AML-193 (cell line): ENCODE measurements at places on chromosomes 7 and 10.

DNA sequence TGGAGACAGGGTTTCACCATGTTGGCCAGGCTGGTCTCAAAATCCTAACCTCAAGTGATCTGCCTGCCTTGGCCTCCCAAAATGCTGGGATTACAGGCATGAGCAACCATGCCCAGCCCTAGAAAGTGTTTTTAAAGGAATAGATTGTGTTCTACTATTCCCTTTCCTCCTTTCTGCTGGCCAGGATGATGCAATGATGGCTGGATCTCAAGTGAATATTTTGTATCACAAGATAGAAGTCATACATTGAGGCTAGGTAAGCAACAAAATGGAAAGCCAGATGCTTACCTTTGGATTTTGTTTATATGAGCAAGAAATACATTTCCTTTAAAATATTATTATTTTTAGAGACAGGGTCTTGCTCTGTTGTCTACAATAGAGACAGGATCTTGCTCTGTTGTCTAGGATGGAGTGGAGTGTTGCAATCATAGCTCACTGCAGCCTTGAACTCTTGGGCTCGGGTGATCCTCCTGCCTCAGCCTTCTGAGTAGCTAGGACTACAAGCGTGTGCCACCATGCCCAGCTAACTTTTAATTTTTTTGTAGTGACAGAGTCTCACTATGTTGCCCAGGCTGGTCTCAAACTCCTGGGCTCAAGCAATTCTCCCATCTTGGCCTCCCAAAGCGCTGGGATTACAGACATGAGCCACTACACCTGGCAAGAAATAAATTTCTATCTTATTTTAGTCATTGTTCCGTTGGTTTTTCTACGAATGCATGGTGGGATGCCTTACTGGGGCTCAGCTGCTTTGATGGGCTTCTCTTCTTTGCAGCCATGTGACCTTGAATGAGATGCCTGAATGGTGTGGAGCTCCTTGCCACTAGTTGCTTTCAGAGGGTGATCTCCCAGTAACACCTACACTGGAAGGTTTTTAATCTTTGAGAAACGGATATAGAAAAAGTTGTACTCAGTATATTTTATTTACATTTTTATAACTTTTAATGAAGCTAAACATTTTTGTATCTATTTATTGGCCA, 5.8 kb upstream of the AEBP1 start:
- DNase-seq = no peak

- no peak for DNase-seq
These were observed 179.0 kb downstream of the DIP2C start for GRCh38 chr10:510415-510881.

- DNase-seq = no peak
These were observed 212.3 kb upstream of the ZMIZ1 start for GRCh38 chr10:78856421-78856820.

GRCh38 chr10:113015201-113015600, 65.2 kb downstream of the TCF7L2 start:
- DNase-seq = no peak

- no peak for DNase-seq
These were observed 18.2 kb downstream of the DPYSL4 start for GRCh38 chr10:132204781-132205473.

GRCh38 chr7:127733986-127734385, 82.0 kb downstream of the SND1 start:
- no peak for DNase-seq

GRCh38 chr7:150715738-150716137, 675 bp upstream of the GIMAP1 start:
- DNase-seq = no peak

DNA sequence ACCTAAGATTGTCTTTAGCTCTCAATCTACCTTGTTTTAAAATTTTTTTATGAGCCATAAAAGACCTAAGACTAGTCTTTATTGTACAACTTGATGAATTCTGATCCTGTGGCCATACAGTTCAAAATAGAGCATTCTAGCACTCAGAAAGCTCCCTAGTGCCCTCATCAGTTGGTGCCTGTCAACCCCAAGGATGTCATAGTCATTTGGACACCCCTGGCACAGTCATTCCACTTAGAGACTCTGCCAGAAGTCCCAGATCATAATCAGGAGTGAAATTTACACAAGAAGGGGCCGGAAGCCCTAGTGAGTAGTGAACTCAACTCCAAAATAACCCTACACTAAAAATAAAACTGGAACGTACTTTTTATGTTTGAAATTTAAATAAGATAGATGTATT, 80.0 kb upstream of the INSIG1 start:
- no peak for DNase-seq

DNA sequence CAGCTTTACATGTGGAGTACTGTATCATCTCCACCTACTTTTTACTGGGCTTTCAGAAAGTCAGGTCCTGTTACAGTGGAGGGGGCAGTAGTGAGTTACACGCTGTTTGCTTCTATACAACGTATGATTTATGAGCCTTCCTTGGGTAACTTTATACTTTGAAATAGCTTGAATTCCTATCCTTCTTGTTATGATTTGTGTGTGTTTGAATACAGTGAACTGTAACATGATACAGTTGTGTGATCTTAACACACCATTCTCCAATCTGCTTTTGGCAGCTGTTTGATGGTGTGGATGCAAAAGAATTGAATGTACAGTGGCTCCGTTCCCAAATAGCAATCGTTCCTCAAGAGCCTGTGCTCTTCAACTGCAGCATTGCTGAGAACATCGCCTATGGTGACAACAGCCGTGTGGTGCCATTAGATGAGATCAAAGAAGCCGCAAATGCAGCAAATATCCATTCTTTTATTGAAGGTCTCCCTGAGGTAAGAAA, 41.7 kb downstream of the SP8 start:
- DNase-seq = no peak

GRCh38 chr10:60578217-60578616, 188.5 kb upstream of the ANK3 start:
- no peak for DNase-seq

DNA sequence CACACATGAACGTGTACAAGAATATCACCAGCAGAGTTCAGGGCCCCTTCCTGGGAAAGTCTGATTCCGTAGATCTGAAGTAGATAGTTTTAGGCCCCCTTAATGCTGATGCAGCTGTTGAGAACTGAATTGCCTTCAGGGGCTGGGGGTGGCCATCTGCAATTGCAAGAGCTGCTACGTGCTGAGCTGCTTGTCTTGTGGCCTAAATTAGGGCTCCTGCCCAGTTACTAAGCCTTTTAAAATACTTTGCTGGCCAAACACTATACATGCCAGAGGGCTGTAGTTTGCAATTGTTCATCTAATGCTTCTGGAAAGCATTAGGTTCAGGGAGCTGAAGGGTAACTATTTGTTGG, 71.7 kb downstream of the TMEM178B start:
- no peak for DNase-seq

DNA sequence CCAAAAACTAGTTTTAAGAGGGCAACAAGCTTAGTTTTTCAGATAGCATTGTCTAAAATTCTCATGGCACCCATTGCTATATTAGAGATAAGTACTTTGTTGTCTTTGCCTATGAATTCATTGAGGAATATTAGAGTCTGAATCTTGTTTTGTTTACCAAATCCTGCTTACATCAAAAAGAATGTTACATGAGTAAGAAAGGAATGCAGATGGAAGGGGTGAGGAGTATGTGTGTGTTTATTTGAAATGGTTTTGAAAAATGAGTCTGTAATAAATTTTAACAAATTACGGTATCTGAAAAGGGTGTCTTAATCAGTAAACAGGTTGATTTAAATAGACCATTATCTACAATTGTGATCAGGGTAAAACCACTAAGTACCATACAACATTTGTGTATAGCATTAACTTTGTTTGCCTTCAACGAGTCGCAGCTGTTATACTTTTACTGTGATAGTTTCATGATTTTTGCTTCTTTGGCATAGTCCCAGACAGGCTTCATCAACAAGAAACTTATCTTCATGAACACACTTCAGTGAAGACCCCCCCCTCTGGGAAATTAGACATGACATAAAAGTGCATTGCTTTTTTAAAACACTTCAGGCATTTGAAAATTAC, 1183.9 kb upstream of the C7orf33 start:
- DNase-seq = no peak

DNA sequence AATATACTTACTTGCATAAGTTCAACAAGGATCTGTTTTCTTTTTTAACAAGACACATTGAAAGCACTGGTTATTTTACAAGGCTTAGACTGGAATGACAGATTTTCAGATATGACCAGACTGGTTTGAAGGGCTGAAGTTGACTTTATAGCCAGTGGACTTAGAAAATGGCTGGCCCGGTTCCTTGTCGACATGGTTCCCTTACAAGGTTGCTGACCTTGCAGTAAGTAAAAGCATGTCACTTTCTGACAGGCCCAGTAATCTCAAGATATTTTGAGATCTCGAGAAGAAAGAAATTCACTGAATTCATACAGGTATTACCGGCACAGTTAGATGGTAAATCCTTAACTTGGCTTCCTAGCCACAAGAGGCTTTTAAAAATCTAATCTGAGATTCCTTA, 136.5 kb downstream of the COBL start:
- no peak for DNase-seq

GRCh38 chr7:69847921-69848612, 249.8 kb downstream of the AUTS2 start:
- no peak for DNase-seq

GRCh38 chr7:34108165-34108564, 202.8 kb downstream of the BMPER start:
- DNase-seq = no peak

- DNase-seq = no peak
These were observed 218.6 kb downstream of the THSD7A start for GRCh38 chr7:11613292-11613930.

DNA sequence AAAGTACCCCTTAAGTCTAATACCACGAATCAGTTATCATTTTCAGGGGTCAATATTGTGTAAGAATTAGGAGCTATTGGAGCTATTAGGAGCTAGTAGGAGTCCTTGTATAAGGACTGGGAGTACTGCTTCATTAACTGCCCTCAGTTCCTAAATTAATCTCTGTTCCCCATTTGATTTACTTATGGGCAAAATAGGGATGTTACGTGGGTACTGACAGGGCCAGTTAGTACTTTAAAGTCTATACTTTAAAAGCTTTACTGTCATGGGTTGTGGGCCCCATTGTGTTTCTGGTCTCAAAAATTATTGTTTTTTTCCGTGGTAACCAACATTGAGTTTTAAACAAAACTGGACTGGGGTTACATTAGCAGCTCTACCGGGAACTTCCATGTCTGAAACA, 60.3 kb downstream of the PRKAR2B start:
- no peak for DNase-seq

- DNase-seq = no peak
These were observed 26.9 kb downstream of the CCDC6 start for GRCh38 chr10:59879363-59879913.

DNA sequence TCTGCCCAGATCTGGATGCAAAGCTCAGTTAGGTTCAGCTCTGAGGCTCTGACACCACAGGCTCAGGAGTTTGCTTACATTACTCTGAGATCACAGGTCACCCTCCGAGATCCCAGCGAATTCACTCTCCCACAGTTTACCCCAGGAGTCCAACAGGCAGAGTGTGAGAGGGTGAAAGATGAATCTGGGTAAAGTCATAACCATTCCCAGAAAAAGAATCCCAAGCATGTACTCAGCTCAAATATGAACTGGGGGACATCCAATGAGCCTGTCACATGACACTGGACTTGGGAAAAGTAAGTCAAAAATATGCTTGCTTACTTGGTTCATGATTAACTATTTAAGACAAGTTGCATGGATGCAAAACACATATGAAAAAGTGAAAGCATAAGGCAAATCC, 110.3 kb upstream of the ARID5B start:
- DNase-seq = no peak

DNA sequence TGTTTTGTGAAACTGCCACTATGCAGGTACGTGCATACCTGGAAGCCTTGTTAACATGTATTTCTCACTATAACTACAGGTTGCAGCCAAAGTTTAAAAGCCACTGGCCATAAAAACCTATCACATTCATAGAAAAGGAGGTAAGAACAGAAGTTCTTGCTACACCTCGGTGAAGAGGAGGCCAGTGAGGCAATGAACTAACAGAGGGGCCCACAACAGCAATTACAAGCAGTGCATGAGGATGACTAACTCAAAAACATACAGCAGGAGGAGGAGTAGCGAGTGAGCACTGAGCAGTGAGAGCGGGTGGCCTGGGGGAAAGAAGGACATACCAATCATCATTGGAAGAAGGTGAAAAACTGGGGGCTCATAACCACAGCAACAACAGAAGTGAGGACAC, 51.6 kb downstream of the NUDCD3 start:
- DNase-seq = no peak

GRCh38 chr10:26690731-26691475, 6.6 kb upstream of the PDSS1 start:
- DNase-seq = peak; percentile 36

DNA sequence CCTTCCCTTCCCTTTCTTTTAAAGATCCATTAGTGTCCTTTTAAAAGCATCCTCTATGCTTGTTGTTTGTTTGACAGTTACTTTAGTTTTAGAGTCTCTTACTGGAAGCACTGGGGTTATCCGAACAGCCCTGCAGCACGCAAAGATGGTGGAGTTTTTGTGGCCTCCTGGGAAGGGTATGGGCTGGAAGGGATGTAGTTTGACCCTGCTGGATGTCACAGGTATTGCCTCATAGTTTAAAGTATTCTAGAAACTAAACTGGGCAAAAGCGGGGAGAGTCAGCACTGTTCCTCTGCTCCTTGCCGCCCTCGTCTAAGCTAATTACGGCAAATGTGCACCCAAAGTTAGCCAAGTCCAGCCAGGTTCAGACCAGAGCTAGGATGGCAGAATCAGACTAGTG, 35.8 kb upstream of the GNAI1 start:
- no peak for DNase-seq

GRCh38 chr7:99514050-99514449, 9.6 kb downstream of the ZKSCAN5 start:
- no peak for DNase-seq

DNA sequence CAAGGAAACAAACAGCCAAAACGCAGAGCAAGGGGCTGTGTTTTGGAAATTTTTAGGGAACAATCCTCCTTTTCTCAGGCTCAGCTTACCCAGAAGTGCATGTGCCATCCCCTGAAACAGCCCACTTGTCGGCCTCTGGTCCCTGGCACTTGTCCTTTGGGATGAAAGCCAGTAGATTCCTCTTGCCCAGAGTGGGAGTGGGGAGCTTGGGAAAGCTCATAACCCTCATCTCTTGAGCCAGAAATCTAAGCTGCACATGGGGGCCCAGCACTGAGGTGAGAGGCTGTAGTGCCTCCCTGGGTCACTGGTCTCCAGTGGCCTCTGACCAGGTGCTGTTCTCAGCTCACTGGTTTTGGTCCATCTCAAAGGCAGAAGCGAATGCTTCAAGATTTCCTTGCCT, 150.3 kb downstream of the RNF216 start:
- no peak for DNase-seq

DNA sequence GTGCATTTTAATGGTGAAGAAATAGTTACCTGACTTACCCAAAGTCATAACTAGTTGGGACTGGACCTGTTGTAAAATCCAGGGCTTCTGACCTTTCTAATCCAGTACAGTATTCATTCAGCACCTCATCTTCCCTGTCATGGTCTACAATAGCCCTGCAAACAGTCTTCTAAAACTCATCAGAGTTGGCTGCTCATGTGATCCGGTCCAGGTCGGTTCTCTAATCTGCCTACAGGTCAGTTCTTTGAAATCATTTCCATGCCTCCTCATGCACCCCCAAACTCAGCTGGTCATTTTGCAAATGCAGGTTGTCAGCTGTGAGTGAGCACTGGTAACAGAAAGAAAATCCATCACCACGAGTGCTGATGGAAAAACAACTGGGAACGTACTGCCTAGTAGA, 451.6 kb upstream of the GALNT17 start:
- no peak for DNase-seq
